Sigmoid colon (tissue), 7 donors: ENCODE measurements at places on chromosomes 16 and 17. TPM values are rescaled to one million over a fixed set of nuclear protein-coding genes. Genes with fewer than 3 reads are reported as not detected.

The GLP2R gene
- 28.5 TPM for total RNA-seq

The TPPP3 gene
- total RNA-seq, result 8.1 TPM

The GAS2L2 gene
- not detected for total RNA-seq

The TVP23B gene
- 18.9 TPM for total RNA-seq

The ZNF768 gene
- 32.4 TPM for total RNA-seq

The UNC119 gene
- total RNA-seq, result 25.8 TPM

The CCL16 gene
- total RNA-seq, result not detected

The NPIPA2 gene
- total RNA-seq, result 3.8 TPM

The GUCY2D gene
- not detected for total RNA-seq

The TVP23A gene
- total RNA-seq, result 0.14 TPM
